ENCODE measurements at places on chromosomes 11 and 22.

DNA sequence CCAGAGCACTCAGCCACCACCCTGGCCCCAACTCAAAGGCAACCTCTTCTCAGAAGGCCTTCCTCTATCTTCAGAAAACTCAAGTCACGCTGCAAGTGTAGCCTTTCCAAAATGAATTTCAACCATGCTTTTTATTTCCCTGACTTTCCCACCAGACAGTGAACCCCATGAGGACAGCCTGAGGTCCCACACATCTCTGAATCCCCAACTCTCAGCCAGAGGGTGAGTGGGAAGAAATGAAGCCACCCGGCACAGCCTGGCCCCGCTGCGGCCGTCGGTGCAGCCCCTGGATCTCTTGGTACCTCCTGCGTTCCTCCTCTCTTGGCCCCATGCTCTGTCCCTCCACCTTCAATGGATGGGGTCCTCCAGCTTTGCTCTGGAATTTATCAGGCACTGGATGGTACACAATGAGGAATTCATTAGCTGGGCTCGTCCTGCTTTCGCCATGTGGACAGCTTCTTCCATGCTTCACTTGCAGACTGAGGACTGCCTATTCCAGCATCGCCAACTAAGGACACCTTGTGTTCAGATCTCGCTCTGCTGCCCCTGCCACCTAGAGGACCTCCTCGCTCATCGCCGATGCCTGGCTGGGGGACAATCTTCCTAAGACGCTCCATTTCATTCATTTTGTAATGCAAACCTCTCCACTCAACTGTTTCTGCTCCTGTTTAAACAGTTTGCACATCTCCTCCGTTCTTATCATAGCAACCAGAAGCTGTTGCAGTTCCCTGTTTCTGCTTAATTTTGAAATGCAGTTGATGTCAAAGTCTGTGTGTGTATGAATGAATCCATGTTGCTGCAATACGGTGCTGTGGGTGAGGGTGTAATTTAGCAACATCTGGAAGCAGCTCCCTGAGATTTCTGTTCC lies 672.1 kb downstream of the TBC1D22A start:
- no peak for DNase-seq

- no peak for DNase-seq
These were observed 214.1 kb downstream of the BUD13 start for GRCh38 chr11:116558504-116559211.

GRCh38 chr11:57098191-57098590 lies 83.6 kb upstream of the LRRC55 start:
- DNase-seq: no peak

GRCh38 chr11:72245263-72245816 lies 1.4 kb upstream of the PHOX2A start:
- DNase-seq: no peak

DNA sequence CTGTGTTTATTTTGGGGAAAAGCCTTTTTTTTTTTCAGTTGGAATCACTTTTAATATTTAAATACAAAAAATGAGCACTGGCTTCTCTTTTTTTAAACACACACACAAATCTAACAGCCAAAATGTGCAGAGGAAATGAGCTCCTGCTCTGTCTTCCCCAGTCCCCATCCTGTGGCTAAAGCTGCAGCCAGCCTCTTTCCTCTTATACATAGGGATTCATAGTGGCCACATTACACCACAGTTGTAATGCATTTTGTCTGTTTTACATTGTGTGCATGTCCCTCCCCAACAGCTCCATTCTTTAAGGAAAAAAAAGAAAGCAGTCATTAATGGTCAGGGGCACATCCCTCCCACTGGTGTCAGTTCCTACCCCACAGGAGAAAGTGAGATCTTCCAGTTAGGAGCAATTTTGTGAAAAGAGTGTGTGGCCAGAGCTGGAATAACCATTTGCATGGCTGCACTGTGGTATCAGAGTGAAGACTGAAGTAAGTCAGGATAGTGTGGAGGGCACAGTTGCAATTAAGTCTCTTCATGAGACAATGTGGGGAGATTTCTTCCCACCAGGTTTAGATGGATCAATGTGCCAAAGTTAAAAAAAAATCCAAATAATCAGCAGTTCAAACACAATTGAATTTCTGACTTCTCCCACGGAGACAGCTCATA lies 220.6 kb downstream of the TMEM135 start:
- no peak for DNase-seq

- no peak for DNase-seq
These were observed 308.4 kb upstream of the SORL1-AS1 start for GRCh38 chr11:121761186-121761585.

- no peak for DNase-seq
These were observed 71.2 kb downstream of the PDHX start for GRCh38 chr11:34987617-34988016.

GRCh38 chr11:119531056-119531455 lies 108.1 kb upstream of the THY1 start:
- DNase-seq: no peak

Measured in T-helper 17 cell (primary cell).